ENCODE measurements at places on chromosomes 12 and 14. TPM values are rescaled to one million over a fixed set of nuclear protein-coding genes. Genes with fewer than 3 reads are reported as not detected.
A peak's percentile ranks its signal among the peaks of the same experiment; 100 is the strongest.

GRCh38 chr14:88168498-88169165 lies 154.4 kb downstream of the KCNK10 start:
- no peak overlapping the region for H3K4me3 ChIP-seq
- H3K27me3 ChIP-seq, result peaks cover 3% of the 10 kb centered on the region
- peak; percentile 61 for DNase-seq
- H3K4me1 ChIP-seq, result no peaks in the 10 kb centered on the region

DNA sequence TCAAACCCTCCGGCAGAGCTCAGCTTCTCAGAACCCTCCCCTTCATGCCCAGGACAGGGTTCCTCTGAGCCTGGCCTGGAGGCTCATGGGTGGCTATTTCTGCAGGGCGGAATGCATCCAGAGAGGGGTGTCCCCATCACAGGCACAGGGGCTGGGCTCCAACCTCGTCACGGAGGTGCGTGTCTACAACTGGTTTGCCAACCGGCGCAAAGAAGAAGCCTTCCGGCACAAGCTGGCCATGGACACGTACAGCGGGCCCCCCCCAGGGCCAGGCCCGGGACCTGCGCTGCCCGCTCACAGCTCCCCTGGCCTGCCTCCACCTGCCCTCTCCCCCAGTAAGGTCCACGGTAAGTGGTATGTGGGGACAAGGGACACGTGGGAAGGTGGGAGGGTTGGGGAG lies 15.7 kb downstream of the HNF1A start:
- no peak overlapping the region for H3K4me3 ChIP-seq
- H3K27ac ChIP-seq, result no peak overlapping the region
- H3K27me3 ChIP-seq, result no peaks in the 10 kb centered on the region
- no peak for DNase-seq
- no peaks in the 10 kb centered on the region for H3K4me1 ChIP-seq
- H3K36me3 ChIP-seq, result no peaks in the 10 kb centered on the region

The SERPINA9 gene
- total RNA-seq, result not detected

The CLEC9A gene
- total RNA-seq, result not detected

GRCh38 chr12:116650585-116651087 lies 87.2 kb downstream of the SPRING1 start:
- no peak overlapping the region for H3K27ac ChIP-seq
- H3K4me1 ChIP-seq, result no peaks in the 10 kb centered on the region
- no peak overlapping the region for H3K4me3 ChIP-seq
- no peak for DNase-seq
- H3K27me3 ChIP-seq, result peaks cover 4% of the 10 kb centered on the region
- no peaks in the 10 kb centered on the region for H3K36me3 ChIP-seq

The KDM5A gene
- total RNA-seq, result 36.4 TPM

DNA sequence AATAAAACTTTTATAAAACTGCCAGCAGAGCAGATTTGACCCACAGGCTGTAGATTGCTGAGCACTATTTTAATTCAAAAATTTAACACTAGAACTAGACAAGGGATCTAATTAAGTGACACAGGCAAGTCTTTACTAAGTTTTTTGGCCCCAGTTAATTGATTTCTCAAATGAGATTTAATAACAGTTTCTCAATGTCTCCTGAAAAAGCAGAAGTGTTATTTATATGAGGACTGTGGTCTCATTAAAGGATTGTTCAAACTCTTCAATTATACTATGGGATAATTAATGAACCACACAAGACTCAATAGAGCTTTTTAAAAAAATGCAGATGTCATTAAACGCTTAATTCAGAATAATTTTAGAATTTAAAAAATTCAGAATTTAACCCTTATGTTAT lies 1.9 kb downstream of the HEATR5A start:
- no peak for DNase-seq
- peaks cover 12% of the 10 kb centered on the region for H3K4me1 ChIP-seq
- peak overlapping the region; percentile 87 for H3K4me3 ChIP-seq
- no peaks in the 10 kb centered on the region for H3K27me3 ChIP-seq
- H3K36me3 ChIP-seq, result no peaks in the 10 kb centered on the region

DNA sequence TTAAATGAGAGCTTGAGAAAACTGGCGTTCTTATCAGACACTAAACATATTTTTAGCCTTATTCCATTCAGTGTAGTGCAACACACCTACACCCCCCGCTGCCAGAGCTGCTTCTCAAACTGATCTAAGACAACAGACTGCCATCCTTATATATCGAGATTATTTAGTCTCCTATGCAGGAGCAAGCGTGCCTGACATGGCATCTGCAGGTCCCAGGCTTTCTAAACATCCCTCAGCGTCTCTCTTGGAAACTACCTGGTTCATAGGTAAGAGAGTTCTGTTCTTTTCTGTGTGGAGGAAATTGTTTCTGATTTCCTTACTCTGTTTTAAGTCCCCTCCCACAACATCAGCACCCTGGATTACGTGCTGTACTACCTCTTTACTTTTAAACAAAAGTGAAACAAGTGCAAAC lies 117.1 kb upstream of the PTPRB start:
- no peak overlapping the region for H3K4me3 ChIP-seq
- peak; percentile 21 for DNase-seq
- peaks cover 17% of the 10 kb centered on the region for H3K4me1 ChIP-seq

- no peaks in the 10 kb centered on the region for H3K36me3 ChIP-seq
- H3K27me3 ChIP-seq, result no peaks in the 10 kb centered on the region
- peak overlapping the region; percentile 53 for H3K27ac ChIP-seq
- H3K4me3 ChIP-seq, result no peak overlapping the region
- DNase-seq, result no peak
- H3K4me1 ChIP-seq, result peaks cover 22% of the 10 kb centered on the region
These were observed 295.9 kb upstream of the ATP2B1 start for GRCh38 chr12:90004319-90005074.

The LGR5 gene
- total RNA-seq, result 0.25 TPM

The HSPB8 gene
- total RNA-seq, result 79.1 TPM

GRCh38 chr12:28413460-28414109 lies 223.3 kb downstream of the CCDC91 start:
- DNase-seq, result no peak
- no peak overlapping the region for H3K4me3 ChIP-seq
- H3K27me3 ChIP-seq, result no peaks in the 10 kb centered on the region

- H3K36me3 ChIP-seq, result no peaks in the 10 kb centered on the region
- H3K27me3 ChIP-seq, result no peaks in the 10 kb centered on the region
- no peak for DNase-seq
- H3K4me1 ChIP-seq, result peaks cover 10% of the 10 kb centered on the region
- no peak overlapping the region for H3K4me3 ChIP-seq
- no peak overlapping the region for H3K27ac ChIP-seq
These were observed 57.5 kb upstream of the PTGR2 start for GRCh38 chr14:73794146-73794545.

DNA sequence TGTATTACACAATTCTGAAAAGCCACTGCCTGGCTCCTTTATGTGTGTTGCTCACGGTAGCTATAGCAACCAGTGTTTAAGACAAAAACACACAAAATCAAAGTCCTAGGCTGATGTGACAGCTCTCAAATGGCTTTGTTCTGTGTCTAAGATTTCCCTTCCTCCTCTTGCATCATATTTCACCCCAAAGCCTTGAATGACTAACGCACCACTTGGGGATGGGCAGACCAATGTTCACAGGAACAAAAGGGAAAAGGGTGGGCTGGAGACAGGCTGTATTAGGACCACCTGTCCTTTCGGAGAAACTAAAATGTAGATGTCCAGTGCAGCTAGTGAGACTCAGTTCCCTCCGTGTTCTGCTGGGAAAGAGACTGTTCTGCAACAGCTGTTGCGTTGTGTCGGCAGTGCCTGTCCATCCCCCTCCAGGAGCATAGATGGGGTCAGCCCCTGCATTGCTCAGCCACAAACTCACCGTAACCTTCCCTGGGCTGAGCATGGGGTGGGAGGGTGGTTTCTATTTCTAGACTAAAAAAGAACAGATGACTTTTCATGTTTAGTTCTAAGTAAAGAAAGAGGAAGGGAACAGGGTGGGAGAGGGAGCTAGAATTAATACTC lies 26.8 kb upstream of the DAAM1 start:
- H3K27me3 ChIP-seq, result no peaks in the 10 kb centered on the region
- H3K36me3 ChIP-seq, result no peaks in the 10 kb centered on the region
- no peak overlapping the region for H3K4me3 ChIP-seq
- peak; percentile 34 for DNase-seq
- H3K27ac ChIP-seq, result peak overlapping the region; percentile 61
- H3K4me1 ChIP-seq, result peaks cover 24% of the 10 kb centered on the region

DNA sequence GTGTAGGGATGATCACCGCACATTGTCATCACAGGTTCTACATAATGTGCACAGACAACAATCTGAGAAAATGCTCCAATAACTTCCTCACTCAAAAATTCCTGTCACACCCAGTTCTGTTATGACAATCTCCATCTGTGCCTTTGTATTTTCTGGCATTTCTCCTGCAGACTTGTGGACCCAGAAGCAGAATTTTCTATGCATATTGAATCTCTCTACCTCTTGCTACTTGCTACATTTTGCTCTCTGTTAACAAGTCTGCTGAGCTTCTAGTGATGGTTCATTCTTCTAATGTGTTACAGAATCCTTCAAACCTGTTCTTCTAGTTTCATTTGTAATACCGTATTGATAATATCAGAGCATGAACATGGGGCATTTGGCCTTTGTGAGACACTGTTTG lies 127.8 kb upstream of the PTPRQ start:
- no peak for DNase-seq
- no peak overlapping the region for H3K27ac ChIP-seq
- no peaks in the 10 kb centered on the region for H3K4me1 ChIP-seq
- H3K4me3 ChIP-seq, result no peak overlapping the region
- H3K36me3 ChIP-seq, result peaks cover 4% of the 10 kb centered on the region

The CLEC1A gene
- not detected for total RNA-seq

GRCh38 chr12:47088021-47088944 lies 8.5 kb upstream of the AMIGO2 start:
- no peaks in the 10 kb centered on the region for H3K36me3 ChIP-seq
- no peak overlapping the region for H3K27ac ChIP-seq
- no peaks in the 10 kb centered on the region for H3K4me1 ChIP-seq
- H3K4me3 ChIP-seq, result no peak overlapping the region

DNA sequence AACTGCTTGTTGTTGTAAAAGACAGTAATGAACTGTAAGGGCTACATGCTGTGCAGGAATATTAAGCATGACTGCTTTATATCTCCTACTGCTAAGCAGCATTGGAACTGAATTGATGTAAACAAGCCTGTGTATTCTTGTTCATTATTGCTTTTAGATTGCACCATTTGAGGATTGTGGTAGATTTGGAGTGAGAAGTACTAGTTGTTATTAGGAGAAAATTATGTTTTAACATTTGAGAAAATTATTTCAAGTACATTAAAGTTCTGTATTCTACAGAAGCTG lies 212.7 kb downstream of the ERC1 start:
- no peak overlapping the region for H3K4me3 ChIP-seq
- DNase-seq, result no peak
- peak overlapping the region; percentile 86 for H3K27ac ChIP-seq
- peaks cover 41% of the 10 kb centered on the region for H3K4me1 ChIP-seq

The GPR132 gene
- 2.0 TPM for total RNA-seq

GRCh38 chr12:84661786-84662185 lies 250.8 kb downstream of the SLC6A15 start:
- H3K4me1 ChIP-seq, result peaks cover 36% of the 10 kb centered on the region
- DNase-seq, result peak; percentile 2
- H3K36me3 ChIP-seq, result no peaks in the 10 kb centered on the region
- no peak overlapping the region for H3K4me3 ChIP-seq
- no peak overlapping the region for H3K27ac ChIP-seq

- no peak overlapping the region for H3K27ac ChIP-seq
- H3K36me3 ChIP-seq, result no peaks in the 10 kb centered on the region
- no peaks in the 10 kb centered on the region for H3K4me1 ChIP-seq
These were observed 8.7 kb upstream of the FGD4 start for GRCh38 chr12:32390572-32391219.

Data from cardiac muscle cell (in vitro differentiated cells and primary cell).